ENCODE measurements at places on chromosomes 4 and X.

GRCh38 chrX:15418707-15419181, 34.5 kb upstream of the VEGFD start:
- DNase-seq = no peak

DNA sequence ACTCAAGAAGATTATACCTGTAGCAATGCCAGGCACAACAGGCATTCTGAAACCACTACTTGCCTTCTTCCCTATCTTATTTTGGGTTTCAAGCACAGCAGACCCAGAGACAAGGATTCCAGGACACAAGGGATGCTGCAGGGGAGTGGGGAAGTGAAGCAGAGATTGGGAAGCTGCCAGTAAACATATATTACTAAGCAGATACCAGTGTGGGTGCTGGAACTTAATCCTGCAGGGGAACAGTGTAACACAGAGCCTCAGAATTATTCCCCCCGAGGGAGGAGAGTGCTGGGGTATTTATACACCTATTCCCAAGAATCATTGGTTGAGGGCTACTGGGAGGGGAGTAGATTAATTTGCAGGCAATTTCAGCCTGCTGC, 33.3 kb upstream of the MAML3 start:
- no peak for DNase-seq

DNA sequence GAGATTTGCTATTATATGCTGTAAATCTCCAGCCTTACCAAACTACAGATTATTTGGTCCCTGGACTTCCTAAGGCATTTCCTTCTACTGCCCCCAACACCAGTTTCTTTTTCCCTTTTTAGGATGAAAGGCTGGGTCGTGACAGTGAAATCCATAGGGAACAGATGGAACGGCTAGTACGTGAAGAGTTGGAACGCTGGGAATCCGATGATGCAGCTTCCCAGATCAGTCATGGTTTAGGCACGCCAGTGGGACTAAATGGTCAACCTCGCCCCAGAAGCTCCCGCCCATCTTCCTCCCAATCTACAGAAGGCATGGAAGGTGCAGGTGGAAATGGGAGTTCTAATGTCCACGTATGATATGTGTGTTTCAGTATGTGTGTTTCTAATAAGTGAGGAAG, 67.9 kb downstream of the PKD2 start:
- DNase-seq = no peak

DNA sequence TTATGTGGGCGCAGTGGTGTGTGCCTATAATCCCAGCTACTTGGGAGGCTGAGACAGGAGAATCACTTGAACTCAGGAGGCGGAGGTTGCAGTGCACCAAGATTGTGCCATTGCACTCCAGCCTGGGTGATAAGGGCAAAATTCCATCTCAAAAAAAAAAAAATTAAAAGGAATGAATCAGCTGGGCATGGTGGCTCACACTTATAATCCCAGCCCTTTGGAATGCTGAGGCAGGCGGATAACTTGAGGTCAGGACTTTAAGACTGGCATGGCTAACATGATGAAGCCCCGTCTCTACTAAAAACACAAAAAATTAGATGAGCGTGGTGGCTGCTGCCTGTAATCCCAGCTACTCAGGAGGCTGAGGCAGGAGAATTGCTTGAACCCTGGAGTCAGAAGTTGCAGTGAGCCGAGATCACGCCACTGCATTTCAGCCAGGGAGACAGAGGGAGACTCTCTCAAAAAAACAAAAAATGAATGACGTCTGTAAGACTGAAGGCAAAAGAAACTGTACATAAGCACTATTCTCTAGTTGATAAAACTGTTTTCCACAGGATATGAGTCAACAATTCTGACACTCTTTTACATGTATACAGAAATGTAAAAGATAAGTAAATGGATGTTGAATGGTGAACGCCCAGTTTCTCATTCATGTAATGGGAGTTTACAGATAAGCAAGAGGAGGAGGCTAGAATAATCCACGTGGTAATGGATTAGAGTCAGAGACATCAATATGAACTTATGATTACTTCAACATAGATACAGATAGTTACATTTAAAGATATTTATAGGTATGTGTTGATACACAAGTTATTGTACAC, 22.2 kb downstream of the CENPC start:
- DNase-seq = no peak

- DNase-seq = peak; percentile 11
Measured at GRCh38 chrX:115650916-115651315, 89.9 kb downstream of the PLS3 start.

GRCh38 chrX:78024349-78025059, 55.1 kb upstream of the PGAM4 start:
- DNase-seq = no peak

All from NCI-H2171 (cell line).